ENCODE measurements at places on chromosomes 4 and X. TPM values are rescaled to one million over a fixed set of nuclear protein-coding genes. Genes with fewer than 3 reads are reported as not detected.

The ADRA2C gene
- total RNA-seq: not detected

The SHOX gene
- total RNA-seq: not detected

The USP17L25 gene
- not detected for total RNA-seq

The TSPAN6 gene
- total RNA-seq: 1.1 TPM

The COMMD8 gene
- 5.4 TPM for total RNA-seq

The DGKK gene
- not detected for total RNA-seq

The SOWAHB gene
- total RNA-seq: not detected

The PROM1 gene
- total RNA-seq: not detected

The GABRG1 gene
- total RNA-seq: not detected

The MEPE gene
- not detected for total RNA-seq

The SLC6A14 gene
- not detected for total RNA-seq

DNA sequence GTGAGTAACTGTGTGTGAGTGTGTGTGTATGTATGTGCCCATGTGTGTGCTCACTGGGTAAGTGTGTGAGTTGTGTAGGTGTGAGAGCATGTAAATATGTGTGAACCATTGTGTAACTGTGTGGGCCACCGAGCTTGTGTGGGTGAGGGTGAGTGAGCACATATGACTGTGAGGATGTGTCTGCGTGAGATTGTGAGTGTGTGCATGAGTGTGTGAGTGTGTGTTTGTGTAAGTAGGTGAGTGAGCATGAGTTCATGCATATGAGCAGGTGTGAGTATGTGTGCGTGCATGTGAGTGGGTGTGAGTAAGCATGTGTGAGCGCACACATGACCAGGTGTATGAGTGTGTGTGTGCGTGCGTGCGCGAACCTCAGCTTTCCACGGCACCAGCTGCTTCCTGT, 1.4 kb upstream of the ATP2B3 start:
- no peak for DNase-seq

GRCh38 chrX:150548684-150549083, 19.7 kb upstream of the MTM1 start:
- DNase-seq: no peak

DNA sequence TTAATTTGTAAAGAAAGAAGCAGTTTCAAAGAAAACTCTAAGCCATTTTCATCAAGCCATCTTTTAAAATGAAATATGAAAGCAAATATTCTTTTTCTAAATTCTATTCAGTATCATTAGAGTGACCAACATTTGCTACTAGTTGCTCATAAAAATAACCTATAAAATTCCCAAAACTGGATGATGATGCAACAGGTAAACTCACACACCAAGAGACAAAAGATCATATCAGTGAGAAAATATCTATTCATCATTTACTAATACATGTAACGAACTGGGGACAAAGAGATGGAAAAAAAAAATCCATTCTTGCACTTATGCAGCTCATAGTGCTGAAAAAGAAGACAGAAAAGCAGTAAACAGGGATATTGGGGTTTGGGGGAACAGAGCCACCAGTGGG, 48.1 kb downstream of the PDGFC start:
- DNase-seq: no peak

DNA sequence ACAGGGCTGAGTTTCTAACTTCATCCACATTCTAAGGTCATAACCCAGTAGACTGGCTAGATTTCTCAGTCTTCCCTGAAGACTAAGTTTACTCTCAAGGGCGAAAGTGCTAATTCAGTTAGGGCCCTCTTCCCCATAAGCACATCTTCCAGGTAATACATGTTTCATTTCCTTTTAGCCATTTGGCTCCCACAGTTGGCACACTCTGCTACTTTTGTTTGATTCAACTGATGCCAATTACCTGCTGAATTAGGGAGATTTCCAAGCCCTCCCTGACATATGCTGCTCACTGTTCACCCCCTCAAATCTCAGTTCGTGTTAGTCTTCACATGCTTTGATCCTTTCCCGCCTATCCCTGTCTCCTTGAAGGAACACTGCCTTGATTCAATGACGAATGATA, 17.0 kb upstream of the WDR17 start:
- no peak for DNase-seq

DNA sequence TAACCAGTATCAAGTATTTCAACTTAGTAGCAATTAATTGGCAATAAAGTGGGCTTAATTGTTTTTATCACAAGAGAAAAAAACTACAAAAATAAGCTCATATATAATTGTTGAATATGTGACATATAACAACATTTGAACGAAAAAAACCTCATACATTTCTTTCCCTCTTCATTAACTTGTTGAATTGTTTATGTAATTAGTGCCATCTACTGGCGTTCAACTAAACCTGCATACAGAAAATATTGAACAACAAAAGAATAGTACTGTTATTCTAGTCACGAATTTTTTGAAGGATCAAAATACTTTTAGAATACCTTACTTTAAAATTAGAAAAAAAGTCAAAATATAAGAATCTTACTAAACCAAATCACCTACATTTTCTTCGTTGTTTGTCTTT, 586.5 kb upstream of the FTHL17 start:
- no peak for DNase-seq

DNA sequence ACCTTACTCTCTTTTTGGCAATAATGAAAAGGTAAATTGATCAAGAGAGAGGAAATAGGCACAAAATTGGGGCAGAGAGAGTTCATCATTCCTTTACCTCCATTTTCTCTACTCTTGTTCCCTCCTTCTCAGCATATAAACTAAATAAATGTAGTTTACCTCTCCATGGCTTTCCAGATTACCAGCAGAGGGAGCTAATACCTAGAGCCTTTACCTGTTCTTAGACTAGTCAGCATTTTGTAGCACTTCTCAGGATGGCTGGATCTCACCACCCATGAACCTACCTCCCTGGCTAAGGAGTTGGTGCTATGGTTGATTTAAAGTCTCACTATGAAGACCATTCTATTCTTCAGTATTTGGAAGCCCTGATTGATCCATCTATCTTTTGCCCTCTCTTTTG, 15.7 kb downstream of the OFD1 start:
- no peak for DNase-seq

DNA sequence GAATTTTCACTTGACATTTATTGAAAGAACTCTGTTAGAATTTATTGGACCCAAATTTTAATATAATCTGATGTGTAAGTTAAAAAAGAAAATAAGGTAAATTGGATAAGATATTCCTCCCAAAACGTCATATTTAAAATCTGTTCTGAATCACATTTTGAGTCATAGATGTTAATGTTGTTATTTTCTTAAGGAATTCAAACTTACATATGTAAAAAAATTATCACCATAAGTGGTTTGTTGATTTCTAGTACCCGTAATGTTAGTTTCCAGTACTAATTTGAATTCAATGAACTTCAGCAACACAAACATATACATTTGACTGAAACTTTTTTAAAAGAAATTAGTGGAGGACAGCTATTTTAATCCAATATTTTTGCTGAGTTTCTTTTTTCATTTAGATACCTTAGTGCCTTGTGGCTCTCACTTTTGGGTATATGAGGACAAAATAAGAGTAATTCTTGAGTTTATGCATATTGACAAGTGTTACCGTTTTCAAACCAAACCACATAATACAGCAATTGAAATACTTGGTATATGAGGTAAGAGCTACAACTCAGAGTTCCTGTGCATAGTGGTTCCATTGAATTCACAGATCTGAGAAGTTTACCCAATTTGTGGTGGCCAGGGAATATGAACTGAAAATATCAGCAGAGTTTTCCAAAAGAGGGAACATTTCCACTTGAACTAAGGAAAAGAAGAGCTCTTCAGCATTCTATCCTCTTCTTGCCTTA, 71.8 kb downstream of the C4orf46 start:
- DNase-seq: no peak

- no peak for DNase-seq
These were observed 65.2 kb downstream of the PHOX2B start for GRCh38 chr4:41683326-41683725.

DNA sequence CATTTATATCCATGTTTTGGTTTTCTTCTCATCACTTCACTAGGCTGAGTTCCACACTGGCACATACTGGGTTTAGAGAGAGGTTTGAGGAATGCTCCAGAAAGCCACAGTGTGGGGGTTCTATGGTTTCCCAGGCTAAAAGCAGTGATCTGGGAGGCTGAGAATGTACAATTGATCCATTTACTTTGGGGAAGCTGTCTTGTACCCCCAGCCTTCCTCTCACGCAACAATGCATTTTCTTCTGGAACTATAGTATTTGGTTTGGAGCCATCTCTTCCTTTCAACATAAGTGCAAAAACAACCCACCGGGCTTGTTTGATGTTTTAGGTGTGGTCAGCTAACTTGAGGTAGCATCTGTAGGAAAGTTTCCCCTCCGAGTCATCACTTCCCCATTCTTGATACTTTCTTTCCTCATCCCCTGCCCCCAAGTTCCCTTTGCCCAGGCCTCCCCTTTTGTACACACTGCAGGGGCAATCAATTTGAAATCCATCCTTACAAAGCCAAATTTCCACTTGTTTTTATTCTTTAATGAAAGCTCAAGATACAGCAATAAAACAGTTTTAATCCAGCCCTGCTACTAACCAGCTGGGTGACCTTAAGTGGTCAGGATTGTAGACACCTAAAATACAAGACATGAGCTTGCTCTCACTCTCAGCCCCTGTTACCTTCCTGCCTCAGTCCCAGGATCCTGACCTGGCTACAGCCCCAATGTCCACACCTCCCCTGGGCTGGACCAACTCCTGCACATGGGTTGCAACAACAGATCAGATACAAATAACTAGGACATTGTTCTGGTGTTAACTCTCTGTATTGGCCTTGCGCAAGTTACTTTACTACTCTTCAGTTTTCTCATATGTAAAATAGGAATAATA, 109.2 kb downstream of the FHDC1 start:
- no peak for DNase-seq

- peak; percentile 70 for DNase-seq
These were observed at the start of gene SULT1B1 for GRCh38 chr4:69760455-69760854. SULT1B1 (minus strand) TSS chr4:69760620; CDS start chr4:69755217, 5,403 bp downstream.

GRCh38 chrX:152520653-152521052, 69.5 kb upstream of the GABRA3 start:
- DNase-seq: no peak

- DNase-seq: no peak
These were observed 7.5 kb downstream of the IDS start for GRCh38 chrX:149497626-149498025.

GRCh38 chrX:25154168-25154567, 138.4 kb upstream of the ARX start:
- DNase-seq: no peak

DNA sequence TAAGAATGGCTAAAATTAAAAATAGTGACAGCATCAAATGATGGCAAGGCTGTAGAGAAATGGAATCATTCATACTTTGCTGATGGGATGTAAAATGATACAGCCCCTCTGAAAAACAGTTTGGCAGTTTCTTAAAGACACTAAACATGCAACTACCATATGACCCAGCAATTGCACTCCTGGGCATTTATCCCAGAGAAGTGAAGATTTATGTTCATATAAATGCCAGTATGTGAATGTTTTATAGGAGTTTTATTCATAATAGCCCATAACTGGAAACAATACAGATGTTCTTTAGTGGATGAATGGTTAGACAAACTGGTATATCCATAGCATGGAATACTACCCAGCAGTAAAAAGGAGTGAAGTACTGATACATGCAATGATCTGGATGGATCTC, 43.3 kb downstream of the REPS2 start:
- DNase-seq: no peak

GRCh38 chr4:110107866-110108265, 90.5 kb downstream of the ELOVL6 start:
- DNase-seq: no peak

DNA sequence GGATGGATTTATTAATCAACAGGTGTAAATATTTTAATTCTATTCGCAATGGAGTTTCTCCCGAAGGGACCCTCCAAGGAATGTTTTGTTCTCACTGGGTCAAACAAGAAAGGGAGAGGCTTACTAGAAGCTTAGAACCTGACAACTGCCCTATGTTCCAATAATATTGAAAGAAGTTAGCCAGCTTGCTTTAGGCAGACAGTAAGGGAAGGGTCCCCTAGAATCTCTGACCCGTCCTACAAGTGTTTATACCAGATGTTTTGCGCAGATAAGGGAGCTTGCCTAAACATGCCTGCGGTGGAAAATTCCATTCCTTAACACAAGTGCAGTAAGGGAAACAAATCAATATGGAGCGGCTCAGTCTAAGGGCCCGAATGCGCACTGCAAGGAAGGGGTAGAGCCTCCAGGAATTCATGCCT, 17.7 kb downstream of the IL21 start:
- DNase-seq: no peak

DNA sequence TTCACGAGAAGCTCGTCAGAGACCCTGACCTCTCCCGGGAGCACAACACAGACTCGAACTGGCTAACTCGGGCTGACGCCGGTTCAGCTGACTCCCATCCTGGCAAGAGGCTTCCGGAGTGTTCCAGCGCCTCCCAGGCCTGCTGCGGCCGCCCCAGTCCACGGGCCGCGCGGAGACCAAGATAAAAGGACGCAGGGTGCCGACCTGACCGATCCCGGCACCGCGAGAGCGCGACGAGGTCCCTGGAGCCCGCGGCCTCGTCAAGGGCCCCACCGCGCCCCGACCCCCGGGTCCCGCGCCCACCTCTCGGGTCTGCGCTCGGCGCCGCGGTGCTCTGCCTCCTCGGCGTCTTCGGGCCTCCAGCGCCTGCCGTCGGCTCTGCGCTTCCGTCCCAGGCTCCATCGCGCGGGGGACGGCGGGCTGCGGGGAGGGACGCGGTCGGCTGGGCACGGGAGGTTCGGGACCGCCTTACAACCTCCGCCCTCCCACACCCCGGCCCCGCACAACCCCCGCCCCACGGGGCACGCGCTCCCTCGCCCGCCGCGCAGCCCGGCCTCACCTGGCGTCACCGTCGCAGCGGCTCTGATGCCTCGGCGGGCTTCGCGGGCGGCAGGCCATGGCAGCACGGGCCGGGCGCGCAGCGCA, 426 bp downstream of the SLBP start:
- no peak for DNase-seq

GRCh38 chr4:6924361-6924779, 14.7 kb downstream of the TBC1D14 start:
- no peak for DNase-seq

DNA sequence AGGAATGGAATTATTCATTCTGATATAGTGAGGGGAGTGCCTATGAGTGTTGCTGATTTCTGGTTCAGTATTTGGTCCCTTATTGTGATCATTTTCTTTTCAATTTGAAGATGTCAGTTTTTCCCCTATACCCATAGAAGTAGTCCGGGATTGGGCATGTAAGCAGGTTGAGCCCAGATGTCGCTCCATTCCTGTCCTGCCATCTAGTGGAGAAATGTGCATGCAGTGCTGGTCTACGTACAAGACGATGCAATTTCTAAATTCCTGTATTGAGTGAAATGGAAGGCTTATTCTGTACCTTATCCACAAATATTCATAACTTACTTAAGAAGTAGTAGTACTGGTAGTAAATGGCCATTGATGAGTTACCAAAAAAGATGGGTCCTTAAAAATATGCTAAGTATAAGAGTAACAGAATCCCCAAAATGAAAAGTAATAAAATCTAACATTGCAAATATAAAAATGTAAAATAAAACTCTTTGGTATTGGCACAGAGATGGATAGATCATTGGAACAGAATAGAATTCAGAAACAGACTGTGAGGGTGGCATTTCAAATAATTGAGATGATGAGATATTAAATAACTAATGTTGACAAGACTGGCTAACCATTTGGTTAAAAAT, 60.9 kb downstream of the UGT8 start:
- DNase-seq: no peak
